Spleen (tissue), 13 donors: ENCODE measurements at places on chromosomes 2 and 18. TPM values are rescaled to one million over a fixed set of nuclear protein-coding genes. Genes with fewer than 3 reads are reported as not detected.
A peak's percentile ranks its signal among the peaks of the same experiment; 100 is the strongest.

ARHGEF33 gene
- 2.0 TPM for total RNA-seq

DNA sequence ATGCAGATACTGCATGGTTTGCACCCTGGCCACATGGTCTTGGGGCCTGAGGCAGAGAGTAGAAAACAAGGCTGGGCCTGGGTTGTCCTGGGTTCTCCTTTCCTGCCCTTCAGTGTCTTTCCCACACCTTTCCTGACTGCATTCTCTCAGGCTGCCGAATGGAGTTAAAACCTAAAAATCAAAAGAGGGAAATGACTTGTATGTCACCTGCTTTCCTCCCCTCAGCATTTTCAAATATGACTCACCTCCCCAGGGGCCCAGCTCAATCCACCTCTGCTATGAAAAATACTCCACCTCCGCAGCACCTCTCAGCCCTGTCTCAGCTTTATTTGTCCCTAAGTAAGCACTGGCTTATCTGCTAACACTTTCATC, 457.8 kb upstream of the MEX3C start:
- no peak for DNase-seq

CIB4 gene
- total RNA-seq = not detected

DNA sequence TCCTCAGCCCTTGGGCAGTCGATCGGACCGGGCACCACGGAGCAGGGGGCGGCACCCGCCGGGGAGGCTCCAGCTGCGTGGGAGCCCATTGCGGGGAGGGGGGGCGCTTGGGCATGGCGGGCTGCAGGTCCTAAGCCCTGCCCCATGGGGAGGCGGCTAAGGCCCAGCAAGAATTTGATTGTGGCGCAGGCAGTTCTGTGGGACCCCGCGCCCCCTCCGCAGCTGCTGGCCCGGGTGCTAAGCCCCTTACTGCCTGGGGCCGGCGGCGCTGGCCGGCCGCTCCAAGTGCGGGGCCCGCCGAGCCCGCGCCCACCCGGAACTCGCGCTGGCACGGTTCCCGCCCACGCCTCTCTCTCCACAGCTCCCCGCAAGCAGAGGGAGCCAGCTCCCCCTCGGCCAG, 18.4 kb downstream of the ZSCAN30 start:
- no peak for DNase-seq

- peak; percentile 49 for DNase-seq
Measured at GRCh38 chr18:3605954-3606443, 156.0 kb downstream of the TGIF1 start.

RAB31 gene
- total RNA-seq = 112 TPM

DNA sequence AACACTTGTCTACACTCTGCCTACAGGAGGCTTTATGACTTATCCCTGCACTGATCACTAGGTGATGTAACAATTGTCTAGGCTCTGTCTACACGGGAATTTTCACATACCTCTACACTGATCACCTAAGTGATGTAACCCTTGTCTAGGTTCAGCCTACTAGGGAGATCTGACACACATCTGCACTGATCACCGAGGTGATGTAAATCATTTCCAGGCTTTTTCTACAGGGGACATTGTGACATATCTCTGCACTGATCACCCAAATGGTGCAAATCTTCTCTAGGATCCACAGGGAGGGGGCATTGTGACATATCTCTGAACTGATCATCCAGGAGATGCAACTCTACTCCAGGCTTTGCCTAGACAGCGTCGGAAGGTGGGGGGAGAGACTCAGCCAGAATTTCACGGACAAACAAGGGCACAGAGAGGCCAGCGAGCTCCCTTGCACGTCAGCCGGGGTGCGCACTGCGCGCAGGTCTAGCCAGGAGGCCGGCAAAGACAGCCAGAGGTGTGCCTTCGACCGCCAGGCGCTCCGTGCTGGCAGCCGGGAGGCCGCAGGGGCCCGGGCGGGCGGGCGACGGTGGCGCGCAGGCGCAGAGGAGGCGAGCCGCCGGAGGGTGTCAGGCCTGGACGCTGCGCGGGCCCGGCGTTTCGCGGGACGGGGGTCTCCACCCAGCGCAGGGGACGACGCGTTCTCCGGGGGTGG, 46.9 kb upstream of the USP14 start:
- DNase-seq = peak; percentile 89

DNA sequence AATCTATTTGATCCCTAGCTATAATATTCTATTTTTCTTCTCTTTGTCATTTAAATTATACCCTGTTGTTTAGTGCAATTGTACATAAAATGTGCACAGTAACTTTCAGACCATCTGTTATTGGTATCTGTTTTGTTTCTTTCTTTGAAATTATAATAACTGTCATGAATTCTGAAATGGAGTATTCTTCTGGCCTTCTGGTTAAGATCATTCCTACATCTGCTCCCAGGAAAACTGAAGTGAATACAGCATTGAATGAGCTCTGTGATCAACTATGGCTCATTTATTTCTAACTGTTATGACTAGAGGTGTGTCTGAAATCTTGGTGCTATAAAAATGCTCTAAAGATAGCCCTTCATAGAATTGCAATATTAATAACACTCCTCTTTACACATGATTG, 788.4 kb upstream of the TMEFF2 start:
- no peak for DNase-seq

DNA sequence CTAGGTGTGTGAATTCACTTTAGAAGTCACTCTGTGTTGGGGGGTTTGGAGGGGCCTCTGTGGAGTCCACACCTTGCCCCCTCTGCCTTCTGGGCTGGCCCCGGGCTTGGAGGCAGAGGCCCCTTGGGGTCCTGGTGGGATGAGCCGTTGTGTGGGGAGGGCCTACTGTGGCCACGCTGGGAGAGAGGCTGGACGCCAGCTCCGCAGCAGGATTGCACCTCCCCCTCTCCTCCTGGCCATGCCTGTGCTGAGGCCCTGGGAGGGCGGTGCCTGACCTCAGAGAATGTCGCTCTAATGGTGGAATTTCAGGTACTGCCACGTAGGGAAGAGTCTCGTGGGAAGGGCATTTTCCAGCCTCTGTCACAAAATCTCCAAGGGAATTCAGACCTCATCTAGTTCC, 237.0 kb downstream of the ATAD2B start:
- DNase-seq = peak; percentile 51

DNA sequence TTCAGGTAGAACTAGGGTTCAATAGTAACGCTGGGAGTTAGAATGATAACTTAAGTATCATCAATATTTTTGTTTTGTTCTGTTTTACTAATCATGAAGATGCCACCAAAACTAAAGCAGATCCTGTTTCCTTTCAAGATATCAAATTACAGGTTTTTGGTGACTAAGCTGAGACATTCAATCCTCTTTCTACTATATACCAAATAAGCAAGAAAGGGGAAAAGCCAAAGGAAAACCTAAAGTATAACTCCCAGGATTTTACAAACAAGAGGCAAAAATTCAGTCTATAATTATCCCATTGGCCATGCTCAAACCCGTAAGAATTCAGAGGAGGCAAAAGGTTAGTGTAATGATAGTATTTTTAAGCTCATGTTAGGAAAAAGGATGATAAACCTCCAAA, 175.2 kb upstream of the CCDC150 start:
- DNase-seq = no peak

SPATA3 gene
- total RNA-seq = not detected

- DNase-seq = no peak
Measured at GRCh38 chr2:71464389-71464788, 11.0 kb downstream of the DYSF start.

DNA sequence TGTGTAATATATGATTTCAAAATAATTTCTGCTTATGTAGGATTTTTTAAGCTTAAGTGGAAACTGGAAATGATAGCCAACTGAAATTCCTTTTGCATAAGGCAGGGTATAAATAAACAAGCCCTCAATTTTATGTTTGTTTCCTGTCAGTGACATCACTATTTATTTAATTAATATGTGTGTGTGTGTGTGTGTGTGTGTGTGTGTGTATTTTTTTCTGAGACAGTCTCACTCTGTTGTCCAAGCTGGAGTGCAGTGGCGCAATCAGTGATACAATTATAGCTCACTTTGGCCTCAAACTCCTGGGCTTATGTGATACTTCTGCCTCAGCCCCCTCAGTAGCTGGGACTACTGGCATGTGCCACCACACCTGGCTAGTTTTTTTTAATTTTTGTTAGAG, 29.3 kb upstream of the CYP20A1 start:
- no peak for DNase-seq

GKN2 gene
- not detected for total RNA-seq

DNA sequence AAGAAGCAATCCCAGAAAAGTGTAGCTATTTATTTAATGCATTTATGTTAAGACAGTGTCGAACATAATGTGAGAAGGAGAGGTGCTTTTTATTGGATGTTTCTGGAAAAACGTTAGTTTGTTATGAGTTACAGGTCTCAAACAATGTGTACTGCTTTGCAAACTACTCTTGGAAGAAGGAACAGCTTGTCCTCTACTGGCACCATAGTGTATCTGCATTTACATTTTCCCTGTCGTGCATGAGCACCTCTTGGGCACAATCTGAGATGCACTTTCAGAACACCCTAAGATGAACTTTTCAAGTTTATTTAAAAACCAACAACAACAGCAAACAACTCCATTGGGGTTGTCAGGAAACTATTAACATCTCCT, 22.8 kb downstream of the CCNYL1 start:
- no peak for DNase-seq

DNA sequence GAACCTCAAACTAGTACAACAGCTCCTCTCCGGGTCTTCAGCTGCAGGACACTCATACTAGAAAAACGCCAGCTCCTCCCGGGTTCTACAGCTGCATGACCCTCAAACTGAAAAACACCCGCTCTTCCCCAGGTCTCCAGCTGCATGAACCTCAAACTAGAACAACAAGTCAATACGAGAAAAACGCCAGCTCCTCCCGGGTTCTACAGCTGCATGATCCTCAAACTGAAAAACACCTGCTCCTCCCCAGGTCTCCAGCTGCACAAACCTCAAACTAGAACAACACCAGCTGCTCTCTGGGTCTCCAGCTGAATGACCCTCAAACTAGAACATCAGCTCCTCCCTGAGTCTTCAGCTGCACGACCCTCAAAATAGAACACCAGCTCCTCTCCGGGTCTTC, 315.0 kb upstream of the TFPI start:
- no peak for DNase-seq

GRCh38 chr2:177174486-177174885, 38.1 kb upstream of the HNRNPA3 start:
- no peak for DNase-seq

- DNase-seq = no peak
Measured at GRCh38 chr2:142321706-142322280, 191.0 kb upstream of the LRP1B start.

LINC00305 gene
- not detected for total RNA-seq

HOXD3 gene
- 4.5 TPM for total RNA-seq

- peak; percentile 65 for DNase-seq
Measured at GRCh38 chr2:241195506-241196130, 7.1 kb downstream of the ANO7 start.

TMEM200C gene
- total RNA-seq = 1.8 TPM

- no peak for DNase-seq
Measured at GRCh38 chr2:214853906-214854305, 44.4 kb upstream of the BARD1 start.

NT5C1B gene
- not detected for total RNA-seq

DNA sequence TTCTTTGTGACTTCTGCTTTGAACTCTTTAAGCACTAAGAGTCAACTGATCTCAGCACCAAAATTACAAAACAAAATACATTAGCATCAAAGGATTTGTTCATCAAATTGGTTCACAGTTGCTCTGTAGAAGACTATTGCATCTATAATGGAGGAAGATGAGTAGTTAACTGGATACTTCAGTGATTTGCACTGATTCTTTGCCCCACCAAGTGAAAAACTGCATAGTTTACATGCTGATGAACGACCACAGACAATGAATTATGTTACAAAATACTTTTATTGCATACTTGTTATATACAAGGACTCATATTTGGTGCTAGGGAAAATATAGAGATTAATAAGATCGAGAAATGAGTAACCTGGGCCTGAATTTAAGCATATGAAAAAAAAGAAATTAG, 107.2 kb downstream of the SCG2 start:
- no peak for DNase-seq

ABCG8 gene
- 0.46 TPM for total RNA-seq

DNA sequence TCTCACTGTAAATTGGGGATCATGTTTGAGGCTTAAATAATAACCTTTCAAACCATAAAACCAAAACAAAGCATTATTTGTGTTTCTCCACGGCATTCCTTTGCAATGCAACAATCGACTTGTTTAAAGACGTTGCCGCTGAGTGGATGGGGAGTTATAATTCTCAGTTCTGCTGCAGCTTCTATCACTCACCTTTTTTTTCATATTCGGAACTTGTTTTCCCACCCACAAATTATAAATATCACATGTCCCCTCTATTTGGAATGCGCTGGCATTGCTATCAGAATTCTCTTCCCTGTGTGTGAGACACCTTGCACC, 372.8 kb upstream of the SMIM21 start:
- no peak for DNase-seq

GRCh38 chr2:147460155-147460554, 384.7 kb upstream of the ACVR2A start:
- no peak for DNase-seq
